Kasumi-1 (cell line): ENCODE measurements at places on chromosomes 4 and X.
A peak's percentile ranks its signal among the peaks of the same experiment; 100 is the strongest.

GRCh38 chr4:56654238-56654632 lies 26.9 kb downstream of the HOPX start:
- DNase-seq = no peak

GRCh38 chr4:184854673-184855072 lies 28.9 kb upstream of the ACSL1 start:
- peak; percentile 90 for DNase-seq

GRCh38 chr4:25879991-25880651 lies 17.3 kb upstream of the SEL1L3 start:
- DNase-seq = no peak

GRCh38 chr4:55386073-55386472 lies 9.7 kb upstream of the TMEM165 start:
- DNase-seq = peak; percentile 87

DNA sequence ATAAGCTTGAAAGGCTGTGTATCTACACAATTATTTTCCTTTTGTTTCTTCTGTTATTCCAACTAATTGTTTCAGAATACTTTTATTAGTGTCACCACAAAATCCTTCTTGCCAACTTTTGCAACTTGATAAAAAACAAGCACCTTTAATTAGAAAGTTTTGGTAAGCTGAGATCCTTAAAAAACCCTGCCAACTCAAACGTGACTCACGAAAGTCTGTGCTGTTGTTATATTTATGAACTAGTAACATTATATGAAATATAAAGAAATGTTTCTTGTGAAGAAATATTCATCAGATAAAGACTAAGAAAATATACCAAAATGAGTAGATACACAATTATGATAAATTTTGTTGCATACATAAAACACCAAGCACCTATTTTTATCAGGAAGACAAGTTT lies 49.0 kb downstream of the HUWE1 start:
- DNase-seq = no peak

DNA sequence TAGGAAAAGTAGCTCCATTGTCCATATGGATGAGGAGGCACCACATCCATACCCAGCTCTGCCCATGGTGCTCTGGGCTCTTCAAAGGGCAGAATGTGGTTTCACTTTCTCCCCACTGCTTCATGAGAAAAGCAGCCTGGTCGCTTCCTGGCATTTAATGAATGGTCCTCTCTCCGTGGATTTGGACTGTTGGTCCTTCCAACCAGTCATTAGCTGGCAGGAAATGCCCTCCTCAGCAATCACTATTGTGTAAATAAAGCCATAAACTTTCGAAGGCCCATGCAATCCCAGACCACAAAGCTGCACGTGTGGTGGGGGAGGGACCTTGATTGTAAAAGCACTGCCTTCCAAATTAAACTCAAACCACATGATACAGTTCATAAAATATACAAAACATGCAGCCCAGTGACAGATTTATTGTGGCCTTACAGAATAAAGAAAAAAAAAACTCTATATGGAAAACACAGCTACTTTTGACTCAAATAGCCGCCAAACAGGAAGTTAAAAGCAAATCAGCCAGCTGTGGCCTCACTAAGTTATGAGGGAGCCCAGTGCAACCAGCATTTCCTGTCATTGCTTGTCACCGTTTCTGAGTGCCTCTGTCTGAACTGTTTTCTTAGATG lies 8.1 kb downstream of the MBNL3 start:
- peak; percentile 50 for DNase-seq

DNA sequence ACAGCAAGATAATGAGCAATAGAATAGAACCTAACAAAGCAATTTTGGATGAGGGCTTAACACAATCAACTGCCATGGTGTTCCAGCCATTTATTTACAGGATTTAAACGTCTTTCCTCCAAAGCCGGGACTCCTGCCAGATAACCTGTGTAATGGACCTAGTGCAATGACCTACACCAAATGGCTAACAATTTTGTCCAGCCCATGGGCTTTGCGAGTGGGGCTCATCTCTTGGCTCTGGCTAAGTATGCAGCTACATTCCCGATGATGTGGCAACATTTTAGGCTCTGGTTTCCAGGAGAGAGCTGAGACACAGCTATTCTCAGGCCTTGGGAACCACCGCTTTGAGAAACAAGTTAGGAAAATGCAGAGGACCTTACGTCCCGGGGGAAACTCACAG lies 822.3 kb upstream of the FTHL17 start:
- DNase-seq = no peak

DNA sequence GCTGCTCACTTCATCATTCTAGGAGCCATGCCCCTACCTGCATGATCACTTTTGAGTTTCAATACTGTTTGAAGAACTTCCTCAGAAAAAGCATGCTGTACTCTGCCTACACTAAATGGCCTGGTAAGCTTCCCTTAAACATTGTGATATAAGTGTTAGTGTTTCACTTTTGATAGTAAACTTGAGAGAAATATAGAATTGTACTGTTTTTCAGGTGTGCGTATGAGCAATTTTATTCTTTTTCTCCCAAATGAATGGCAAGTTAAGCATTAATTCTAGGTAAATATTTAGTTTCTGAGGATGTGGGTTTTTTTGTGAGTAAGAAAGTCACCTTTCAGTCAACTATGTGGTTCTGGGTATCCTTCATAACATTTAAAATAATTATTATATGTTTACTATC lies 484.5 kb downstream of the IL15 start:
- no peak for DNase-seq

DNA sequence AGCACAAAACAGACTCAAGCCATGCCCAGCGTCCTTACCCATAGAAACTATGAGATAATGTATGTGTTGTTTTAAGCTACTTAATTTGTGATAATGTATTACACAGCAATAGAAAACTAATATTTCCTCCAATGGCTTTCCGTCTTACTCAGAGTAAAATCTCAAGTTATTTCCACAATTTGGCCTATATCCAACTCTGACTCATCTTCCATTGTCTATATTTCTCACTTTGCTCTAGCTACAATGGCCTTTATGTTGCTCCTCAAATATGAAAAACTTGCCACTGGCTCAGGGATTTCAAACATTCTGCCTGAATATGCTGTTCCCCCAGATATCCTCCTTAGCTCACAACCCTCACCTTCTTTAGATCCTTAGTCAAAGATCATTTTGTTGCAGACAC lies 31.6 kb downstream of the IQCM start:
- DNase-seq = no peak

DNA sequence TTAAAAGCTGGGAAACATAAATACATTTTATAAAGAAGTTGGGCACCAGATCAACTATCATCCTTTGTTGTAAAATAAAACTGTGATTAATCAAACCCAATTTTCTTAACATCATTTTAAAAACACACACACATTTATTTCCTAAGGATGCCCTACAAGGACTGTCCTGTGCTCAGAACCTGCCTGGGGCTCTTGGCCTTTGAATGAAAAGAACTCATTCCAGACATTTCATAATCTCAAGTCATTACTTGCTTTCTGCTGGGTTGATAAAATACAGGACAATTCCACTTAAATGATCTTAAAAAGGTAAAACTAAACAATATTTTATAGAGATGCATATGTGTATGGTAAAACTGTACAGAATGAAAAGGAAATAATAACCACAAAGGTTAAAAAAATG lies 2.8 kb downstream of the SH3D19 start:
- no peak for DNase-seq

GRCh38 chrX:29487214-29487613 lies 728.1 kb upstream of the MAGEB2 start:
- no peak for DNase-seq

GRCh38 chr4:12697970-12698369 lies 786.2 kb downstream of the RAB28 start:
- no peak for DNase-seq

DNA sequence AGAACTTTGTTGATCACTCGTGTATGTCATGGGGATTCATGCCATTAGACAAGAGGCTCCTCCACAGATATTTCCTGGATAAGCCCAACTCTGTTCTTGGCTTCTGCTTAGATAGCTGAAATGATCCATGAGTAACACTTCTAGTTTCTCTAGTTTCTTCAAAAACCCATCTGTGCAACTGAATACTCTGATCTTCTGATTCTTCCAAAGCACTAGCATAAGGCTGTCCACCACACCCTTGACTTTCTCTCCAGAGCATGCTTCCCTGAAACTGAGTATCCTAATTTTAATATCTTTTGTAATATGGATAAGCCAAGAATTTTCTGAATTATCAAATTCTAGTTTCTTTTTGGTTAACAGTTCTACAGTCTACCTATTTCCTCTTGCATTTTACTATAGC lies 118.6 kb upstream of the TAPT1 start:
- DNase-seq = no peak

GRCh38 chr4:108345862-108346817 lies 177.4 kb upstream of the LEF1 start:
- peak; percentile 14 for DNase-seq

- no peak for DNase-seq
Observed at GRCh38 chr4:1038948-1039492, 27.6 kb downstream of the FGFRL1 start.

- peak; percentile 84 for DNase-seq
Observed at GRCh38 chr4:170853422-170854021, 763.8 kb upstream of the AADAT start.

- peak; percentile 87 for DNase-seq
Observed at GRCh38 chr4:151930372-151930771, 169.6 kb upstream of the GATB start.

DNA sequence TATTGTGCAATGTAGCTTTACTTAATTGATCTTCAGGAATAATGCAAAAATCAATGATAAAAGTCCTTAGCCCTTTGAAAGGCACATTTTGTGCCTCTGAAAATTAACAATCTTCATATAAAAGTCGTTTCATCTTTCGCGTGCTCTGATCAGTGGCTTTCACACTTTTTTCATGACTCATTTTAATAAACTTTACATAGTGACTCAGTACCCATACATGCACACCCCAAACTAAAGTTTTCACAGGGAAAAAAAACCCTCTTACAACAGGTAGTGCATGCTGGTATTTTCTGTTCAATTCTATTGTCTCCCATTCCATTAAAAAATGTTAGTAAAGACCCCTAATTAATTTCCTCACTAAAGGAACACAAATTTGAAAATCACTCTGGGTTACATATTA lies 21.5 kb downstream of the RWDD4 start:
- DNase-seq = no peak

- no peak for DNase-seq
Observed at GRCh38 chrX:51825436-51825835, 68.0 kb upstream of the MAGED1 start.

- no peak for DNase-seq
Observed at GRCh38 chrX:108511721-108512120, 72.1 kb downstream of the COL4A5 start.

DNA sequence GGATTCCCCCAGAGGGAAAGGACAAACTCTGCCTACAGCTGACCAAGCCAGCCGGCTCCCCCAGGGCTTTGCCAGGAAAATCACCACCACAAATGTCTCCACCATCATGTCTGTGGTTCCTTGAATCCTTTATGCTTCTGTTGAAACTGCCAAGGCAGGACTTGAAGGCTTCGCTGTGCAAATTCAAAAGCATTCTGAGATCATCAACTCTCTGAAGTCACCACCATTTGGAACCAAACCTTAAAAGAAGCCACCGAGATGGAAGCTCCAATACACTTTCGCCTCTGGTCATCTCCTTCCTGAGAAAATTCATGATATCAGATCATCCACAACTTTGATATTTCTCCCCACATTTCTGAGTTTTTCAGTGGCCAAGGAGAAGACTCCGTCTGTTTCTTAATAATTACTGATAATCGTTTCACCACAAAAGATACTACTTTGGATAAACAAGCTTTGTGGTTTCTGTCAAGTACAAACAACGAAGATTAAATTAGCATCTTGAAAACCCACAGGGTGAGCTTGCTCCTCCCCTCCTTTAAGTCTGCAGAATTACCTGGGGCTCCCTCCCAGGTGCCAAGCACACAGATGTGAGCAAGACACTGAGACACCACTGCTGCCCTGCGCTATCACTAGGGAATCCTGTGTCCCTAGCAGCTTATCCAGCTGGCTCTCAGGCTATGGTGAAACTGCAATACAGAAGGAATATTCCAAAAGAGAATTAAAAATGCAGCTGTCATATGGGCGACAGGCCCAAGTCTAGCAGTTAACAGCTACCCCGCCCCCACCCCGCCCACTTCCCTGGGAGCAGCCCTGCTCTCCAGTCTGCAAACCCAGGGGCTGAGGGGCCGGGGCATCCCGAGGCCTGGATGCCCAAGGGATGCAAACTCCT lies 125.0 kb upstream of the TBL1X start:
- no peak for DNase-seq

DNA sequence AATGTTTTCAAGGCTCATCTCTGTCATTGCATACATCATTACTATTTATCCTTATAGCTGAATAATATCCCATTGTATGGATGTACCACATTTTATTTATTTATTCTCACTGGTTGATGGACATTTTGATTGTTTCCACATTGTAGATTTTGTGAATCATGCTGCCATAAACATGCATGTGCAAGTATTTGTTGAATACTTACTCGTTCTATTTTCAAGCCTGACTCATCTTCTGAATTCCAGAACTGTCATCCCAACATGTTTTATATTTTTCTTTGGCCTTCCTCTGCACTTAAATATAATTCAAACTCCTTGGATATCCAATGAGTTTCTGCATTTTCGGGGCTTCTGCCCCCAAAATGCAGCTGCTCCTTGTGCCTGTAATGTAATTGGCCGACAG lies 77.6 kb downstream of the MXRA5 start:
- no peak for DNase-seq

DNA sequence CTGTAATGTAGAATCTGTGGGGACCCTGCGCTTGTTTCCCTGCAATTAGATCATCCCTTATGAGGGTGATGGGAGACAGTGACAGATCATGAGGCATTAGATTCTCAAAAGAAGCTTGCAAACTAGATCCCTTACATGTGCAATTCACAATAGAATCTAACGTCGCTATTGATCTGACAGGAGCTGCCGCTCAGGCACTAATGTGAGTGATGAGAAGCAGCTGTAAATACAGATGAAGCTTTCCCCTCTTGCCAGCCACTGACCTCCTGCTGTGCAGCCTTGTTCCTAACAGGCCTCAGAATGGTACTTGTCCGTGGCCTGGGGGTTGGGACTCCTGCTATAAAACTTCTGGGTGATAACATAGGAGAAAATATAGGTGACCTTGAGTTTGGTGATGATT lies 1076.8 kb downstream of the PDHA2 start:
- DNase-seq = no peak

DNA sequence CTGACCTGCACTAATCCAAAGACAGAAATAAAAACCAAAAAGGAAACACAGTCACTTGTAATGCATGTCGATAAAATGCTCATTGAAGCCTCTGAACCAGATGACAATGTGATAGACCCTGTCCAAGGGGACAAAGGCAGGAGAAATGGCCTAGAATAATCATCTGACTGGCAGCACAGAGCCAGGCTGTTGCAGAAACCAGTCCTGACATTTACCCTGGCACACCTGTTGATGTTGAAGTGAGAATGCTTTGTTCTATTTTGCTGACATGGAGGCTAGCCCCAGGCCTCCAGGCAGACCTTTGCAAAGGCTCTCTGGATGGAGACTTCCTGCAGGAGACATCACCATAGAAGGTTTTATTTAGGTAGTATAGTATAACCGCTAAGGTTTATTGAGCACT lies 41.0 kb downstream of the TFDP3 start:
- DNase-seq = no peak
